ENCODE measurements at places on chromosomes 5 and 9.

DNA sequence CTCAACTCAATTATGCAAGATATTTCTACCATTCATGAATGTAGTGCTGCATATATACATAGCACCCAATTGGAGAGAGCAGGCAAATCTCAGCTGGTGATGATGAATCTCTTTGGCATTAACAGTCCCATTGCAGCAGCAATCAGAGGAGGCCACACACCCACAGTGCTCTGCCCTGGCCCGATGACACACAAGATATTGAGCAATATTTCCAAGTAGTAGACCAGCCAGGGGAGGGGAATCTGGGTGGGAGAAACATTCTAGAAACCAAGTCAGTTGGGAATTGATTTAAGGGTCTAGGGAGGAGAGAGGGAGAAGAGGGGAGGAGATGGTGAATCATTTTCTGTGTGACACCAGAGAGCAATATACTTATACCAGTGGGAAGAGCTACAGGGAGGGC is 14.9 kb upstream of the C5orf63 start:
- no peak for DNase-seq

DNA sequence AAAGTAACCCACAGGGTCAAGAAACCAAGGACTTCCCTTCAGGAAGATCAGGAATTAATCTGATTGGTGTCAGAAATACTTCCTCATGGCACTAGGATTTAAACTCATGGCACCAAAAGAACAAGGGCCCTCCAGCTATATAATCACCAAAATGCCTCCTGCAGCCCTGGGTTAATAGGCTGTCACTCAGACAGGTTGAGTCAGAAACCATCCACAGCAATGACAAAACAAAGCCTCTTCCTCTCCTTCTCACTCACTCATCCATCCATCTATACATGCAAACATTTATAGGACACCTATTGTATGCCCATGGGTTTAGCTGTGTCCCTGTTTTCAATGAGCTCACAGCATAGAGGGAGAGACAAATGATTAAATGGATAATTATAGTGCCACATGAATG is 62.5 kb upstream of the SPOCK1 start:
- DNase-seq, result no peak

- no peak for DNase-seq
These were observed 51.2 kb downstream of the DIAPH1 start for GRCh38 chr5:141567513-141568117.

DNA sequence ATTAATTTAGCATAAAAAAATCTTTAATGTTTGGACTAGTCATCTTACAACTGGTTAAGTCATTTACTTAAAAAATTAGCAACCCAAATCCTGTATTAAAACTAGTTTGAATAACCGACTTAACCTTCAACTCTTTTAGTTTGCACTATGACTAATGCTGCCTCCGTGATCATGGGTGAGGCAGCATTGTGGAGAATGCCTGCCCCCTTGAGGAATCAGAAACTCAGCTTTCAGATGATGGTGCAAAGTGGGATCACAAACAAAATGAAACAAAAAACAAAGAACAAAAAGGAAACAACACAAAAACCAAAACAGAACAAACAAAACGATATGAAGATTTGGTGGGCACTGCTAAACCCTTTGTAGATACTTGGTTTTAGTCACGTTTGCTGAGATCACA is 127.0 kb upstream of the PALM2AKAP2 start:
- DNase-seq, result no peak

- DNase-seq, result no peak
These were observed 126.2 kb upstream of the ZNF608 start for GRCh38 chr5:124872615-124873014.

DNA sequence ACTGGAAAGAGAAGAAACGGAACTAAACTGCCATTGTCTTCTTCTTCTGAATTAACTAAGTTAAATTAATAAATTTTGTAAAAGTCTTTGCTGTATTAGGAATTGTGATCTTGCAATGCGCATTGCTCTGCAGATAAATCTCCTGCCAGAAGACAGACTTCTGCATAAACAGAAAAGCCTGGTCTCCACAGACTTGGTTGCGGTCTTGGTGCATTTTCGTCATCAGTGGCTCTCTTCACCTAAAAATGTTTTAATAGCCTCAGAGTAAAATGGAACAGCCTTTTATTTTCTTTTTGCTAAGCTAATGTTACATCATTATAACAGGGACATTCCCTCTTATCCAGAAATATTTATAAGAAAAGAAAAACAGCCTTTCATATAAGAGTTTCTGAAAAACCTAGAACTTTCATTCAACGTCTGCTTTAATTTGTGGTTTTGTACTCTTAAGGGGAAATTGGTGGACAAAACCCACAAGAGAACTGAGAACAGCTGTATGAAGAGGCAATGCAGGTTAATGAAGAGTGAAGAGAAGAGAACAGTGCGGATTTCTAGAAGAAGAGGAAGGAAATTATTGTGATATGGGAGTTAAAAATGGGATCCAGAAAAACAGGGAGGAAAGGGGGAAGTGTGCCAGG is 10.1 kb downstream of the IFNA5 start:
- no peak for DNase-seq

GRCh38 chr5:172597755-172598155 is 43.3 kb upstream of the NEURL1B start:
- DNase-seq, result no peak

DNA sequence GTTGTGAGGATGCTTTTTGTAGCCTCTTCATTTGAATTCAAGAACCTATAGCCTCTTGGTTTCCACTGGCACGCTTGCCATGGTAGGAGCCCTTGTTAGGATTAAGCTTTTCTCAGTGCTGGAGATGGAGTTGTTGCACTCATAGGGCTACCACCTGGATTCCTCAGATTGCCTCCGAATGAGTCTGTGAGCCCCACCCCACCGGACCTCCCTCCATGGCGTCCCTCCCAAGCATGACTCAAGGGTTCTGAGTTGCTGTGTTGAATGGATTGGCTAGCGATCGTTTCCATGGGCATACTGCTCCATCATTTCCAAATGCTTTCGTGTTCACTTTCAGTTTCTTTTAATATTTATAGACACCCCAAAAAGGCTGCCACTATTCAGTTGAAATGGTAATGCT is 69.9 kb downstream of the DAPK1 start:
- no peak for DNase-seq

DNA sequence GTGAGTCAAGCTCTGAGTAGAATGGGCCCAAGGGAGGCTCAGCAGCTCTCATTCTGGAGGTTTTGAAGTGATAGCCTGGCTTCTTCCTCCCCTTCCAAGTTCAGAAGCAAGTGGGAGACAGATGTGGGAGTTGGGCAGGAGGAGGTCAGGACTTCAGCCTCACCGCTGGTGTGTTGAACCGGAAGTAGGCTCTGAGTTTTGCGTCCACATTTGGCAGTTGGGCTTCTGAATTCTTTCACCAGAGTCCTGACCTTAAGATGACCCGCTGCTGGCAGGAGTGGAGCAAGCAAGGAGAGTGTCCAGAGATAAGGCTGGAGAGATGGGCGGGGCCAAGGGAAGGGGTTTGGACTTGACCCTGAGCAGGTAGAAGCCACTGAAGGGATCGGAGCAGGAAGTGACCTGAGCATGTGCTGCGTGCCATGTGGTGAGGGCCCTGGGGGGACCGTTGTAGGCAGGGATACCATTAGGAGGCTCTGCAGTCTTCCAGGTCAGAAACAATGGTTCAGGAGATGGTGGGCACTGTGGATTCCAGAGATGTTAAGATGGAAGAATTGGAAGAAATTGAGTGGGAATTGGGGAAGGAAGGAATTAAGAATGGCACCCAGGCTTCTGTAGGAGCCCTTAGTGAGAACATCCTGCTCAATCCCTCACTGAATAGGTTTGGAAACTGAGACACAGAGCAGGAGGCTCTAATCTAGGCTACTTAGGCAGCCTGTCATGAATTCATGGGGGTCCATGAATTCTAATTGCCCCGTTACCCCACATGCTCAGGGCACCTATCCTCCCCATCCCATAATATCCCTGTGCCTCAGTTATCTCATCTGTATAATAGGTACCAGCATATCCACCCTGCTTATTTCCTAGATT is 25.9 kb downstream of the GALNT12 start:
- no peak for DNase-seq

GRCh38 chr5:127299678-127300077 is 9.1 kb downstream of the MEGF10 start:
- DNase-seq, result no peak

- no peak for DNase-seq
These were observed 184.4 kb downstream of the CD180 start for GRCh38 chr5:67012171-67012570.

- DNase-seq, result peak; percentile 21
These were observed 1.2 kb upstream of the NSD1 start for GRCh38 chr5:177132136-177133095.

- DNase-seq, result no peak
These were observed 116.7 kb upstream of the LPCAT1 start for GRCh38 chr5:1640421-1640881.

- no peak for DNase-seq
These were observed 75.1 kb upstream of the FSTL4 start for GRCh38 chr5:133687212-133688061.

DNA sequence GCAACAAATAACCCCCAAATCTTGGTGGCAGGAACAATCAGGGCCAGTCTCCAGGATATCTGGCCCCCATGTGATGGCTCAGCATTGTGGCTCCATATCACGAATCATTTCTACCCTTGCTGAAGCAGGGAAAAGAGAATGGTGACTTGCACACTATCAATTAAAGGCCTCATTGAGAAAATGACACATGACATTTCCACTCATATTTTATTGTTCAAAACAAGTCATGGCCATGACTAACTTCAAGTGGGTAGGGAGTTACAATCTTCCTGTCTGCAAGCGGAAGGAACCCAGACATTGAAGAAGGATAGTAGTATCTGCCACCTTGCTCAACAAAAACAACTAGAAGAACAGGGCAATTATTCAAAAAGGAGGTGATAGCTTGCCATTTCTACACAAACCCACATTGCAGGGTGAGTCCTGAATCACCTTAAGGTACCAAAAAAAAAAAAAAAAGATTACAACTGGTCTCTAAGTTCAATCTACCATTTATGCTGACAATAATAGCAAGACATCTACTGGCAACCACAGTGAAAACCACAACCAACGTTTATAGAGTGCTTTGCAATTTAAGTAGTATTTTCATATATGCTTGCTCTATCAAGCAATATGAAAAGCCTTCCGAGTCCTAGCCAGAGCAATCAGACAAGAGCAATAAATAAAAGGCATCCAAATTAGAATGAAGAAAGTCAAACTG is 186.7 kb upstream of the DAPK1 start:
- DNase-seq, result no peak

DNA sequence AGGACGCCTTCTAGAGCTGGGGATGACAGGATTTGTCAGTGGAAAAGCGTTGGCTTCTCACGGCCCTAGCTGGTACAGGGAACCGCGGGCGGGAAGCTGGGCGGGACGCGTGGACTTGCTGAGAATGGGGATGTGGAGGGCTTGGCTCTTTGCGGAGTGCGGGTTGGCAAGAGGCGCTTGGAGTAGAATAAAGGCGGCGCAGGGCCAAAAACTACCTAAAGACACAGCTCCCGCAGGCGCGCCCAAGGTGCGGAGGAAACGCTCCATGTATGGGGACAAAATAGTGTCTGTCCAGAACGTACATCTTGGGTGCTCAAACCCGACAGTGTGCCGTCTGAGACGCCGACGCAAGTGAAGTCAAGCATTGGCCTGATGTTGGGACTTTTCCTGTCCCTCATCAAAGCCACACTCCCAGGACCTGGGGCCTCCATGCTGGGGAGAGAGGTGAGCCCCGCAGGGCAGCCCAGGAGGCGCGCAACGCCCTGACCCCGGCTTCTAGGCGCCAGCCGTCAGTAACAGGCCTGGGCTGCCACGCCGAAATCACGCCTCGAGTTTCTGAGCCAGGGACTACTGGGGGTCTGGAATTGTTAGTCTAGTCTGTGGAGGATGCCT is 1.6 kb upstream of the NKX2-5 start:
- no peak for DNase-seq

- no peak for DNase-seq
These were observed 911 bp downstream of the ABLIM3 start for GRCh38 chr5:149141957-149142851.

- no peak for DNase-seq
These were observed 111.1 kb downstream of the UGCG start for GRCh38 chr9:112007575-112008240.

GRCh38 chr5:62538017-62538942 is 40.3 kb upstream of the LRRC70 start:
- no peak for DNase-seq

DNA sequence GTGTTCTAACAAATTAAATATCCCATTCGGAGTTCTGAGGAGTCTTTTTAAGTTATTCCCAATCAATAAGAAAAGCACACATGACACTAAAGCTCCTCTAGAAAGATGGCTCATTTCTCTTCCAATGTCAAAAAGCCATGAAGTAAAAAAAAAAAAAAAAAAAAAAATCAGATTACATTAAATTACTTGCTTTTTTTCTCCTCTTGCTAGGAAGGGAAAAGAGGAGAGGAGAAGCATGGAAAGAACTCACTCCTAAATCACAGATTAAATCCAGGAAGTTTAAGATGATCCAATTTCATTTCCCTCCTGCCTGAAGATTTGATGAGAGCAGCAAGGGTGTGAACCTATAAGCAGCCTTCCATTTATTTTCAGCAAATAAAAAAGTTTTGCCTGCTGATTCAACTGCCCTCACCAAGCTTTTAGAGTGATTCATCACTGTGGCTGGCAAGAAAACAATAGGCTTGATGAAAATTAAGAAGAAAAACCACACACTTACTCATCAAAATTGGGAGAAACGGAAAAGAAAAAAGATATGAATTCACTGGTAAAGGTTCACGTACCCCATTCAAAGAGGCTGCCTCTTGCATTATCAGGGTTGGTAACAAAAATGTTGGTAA is 19.7 kb downstream of the MYO10 start:
- no peak for DNase-seq

- DNase-seq, result no peak
These were observed 197.1 kb downstream of the NTRK2 start for GRCh38 chr9:84866396-84867175.

DNA sequence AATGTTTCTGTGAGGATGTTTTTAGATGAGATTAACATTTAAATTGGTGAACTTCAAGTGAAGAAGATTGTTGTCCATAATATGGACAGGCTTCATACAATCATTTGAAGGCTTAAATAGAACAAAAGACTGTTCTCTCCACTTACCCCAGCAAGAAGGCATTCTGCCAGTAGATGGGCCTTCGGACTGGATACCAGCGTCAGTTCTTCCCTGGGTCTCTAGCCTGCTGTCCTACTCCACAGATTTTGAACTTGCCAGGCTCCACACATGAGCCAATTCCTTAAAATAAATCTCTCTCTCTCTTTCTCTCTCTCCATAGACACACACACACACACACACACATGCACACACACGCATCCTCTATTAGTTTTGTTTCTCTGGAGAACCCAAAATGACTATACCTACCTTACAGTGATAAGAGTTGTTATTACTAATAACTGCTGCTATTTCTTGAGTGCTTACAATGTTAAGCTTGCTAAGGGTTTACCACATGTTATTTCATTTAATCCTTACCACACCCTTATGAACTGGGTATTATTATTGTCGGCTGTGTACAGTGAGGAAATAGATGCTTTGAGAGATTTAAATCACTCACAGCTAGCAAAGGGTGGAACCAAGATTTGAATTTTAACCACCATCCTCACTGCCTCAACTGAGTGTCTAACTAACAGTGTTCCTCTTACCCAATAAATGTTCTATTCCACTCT is 19.8 kb upstream of the IQGAP2 start:
- no peak for DNase-seq

- DNase-seq, result no peak
These were observed 29.6 kb upstream of the MLLT3 start for GRCh38 chr9:20651939-20652338.
